Bladder microvascular endothelial cell (primary cell): ENCODE measurements at places on chromosomes 5 and 9. TPM values are rescaled to one million over a fixed set of nuclear protein-coding genes. Genes with fewer than 3 reads are reported as not detected.

The QRFP gene
- not detected in 2 replicates for total RNA-seq

The HTR1A gene
- not detected in 2 replicates for total RNA-seq

The ZCCHC10 gene
- total RNA-seq, result 16.4 and 18.3 TPM in 2 replicates

The SLC6A3 gene
- total RNA-seq, result not detected in 2 replicates

The CENPK gene
- 17.2 and 20.9 TPM in 2 replicates for total RNA-seq

The GFI1B gene
- not detected in 2 replicates for total RNA-seq

The ACTL7B gene
- not detected in 2 replicates for total RNA-seq

The PDCD1LG2 gene
- total RNA-seq, result 4.9 and 7.0 TPM in 2 replicates

The PCDHGA9 gene
- 0.97 and 4.5 TPM in 2 replicates for total RNA-seq

The RAD17 gene
- 9.7 and 16.3 TPM in 2 replicates for total RNA-seq

The PTGS1 gene
- total RNA-seq, result 0.97 and 5.9 TPM in 2 replicates

The TNFSF8 gene
- total RNA-seq, result not detected in 2 replicates

The SPINK7 gene
- not detected in 2 replicates for total RNA-seq

The DCP2 gene
- total RNA-seq, result 24.4 and 42.7 TPM in 2 replicates

The SPINK5 gene
- total RNA-seq, result 0.06 and 0.16 TPM in 2 replicates

The PIP5K1B gene
- total RNA-seq, result under 0.01 and 0.06 TPM in 2 replicates

The PCDHB8 gene
- total RNA-seq, result 0.16 and 1.3 TPM in 2 replicates

The RASEF gene
- total RNA-seq, result 0.06 TPM in 1 of 2 replicates, not detected in the other

The TLE4 gene
- total RNA-seq, result 11.2 and 34.8 TPM in 2 replicates

The PCDHB6 gene
- 0.25 TPM in 1 of 2 replicates, not detected in the other for total RNA-seq

The SPINK6 gene
- total RNA-seq, result not detected in 2 replicates

The NUTM2F gene
- not detected in 2 replicates for total RNA-seq

The ENTREP1 gene
- 1.8 and 19.8 TPM in 2 replicates for total RNA-seq

The GDF9 gene
- total RNA-seq, result not detected in 2 replicates

The PCDHGB7 gene
- 3.2 and 12.3 TPM in 2 replicates for total RNA-seq

The SUB1 gene
- total RNA-seq, result 53.7 and 201 TPM in 2 replicates

The DBN1 gene
- total RNA-seq, result 98.1 and 207 TPM in 2 replicates

The POU5F2 gene
- 0.49 and 1.9 TPM in 2 replicates for total RNA-seq

The UAP1L1 gene
- 12.1 and 23.3 TPM in 2 replicates for total RNA-seq

The LPAR1 gene
- 0.06 and 0.32 TPM in 2 replicates for total RNA-seq

The PCDHB7 gene
- total RNA-seq, result 0.16 and 1.5 TPM in 2 replicates

The SLC46A2 gene
- total RNA-seq, result not detected in 2 replicates

The PCSK1 gene
- total RNA-seq, result 0.81 and 2.8 TPM in 2 replicates

The PPP3R2 gene
- total RNA-seq, result not detected in 2 replicates

The LRRC19 gene
- not detected in 2 replicates for total RNA-seq

The KIF12 gene
- total RNA-seq, result 0.06 TPM in 1 of 2 replicates, not detected in the other
